ENCODE measurements at places on chromosomes 16 and 17.

GRCh38 chr17:21370430-21370829, 5.7 kb upstream of the KCNJ12 start:
- no peak for DNase-seq

- DNase-seq, result no peak
These were observed 16.4 kb upstream of the ALOX15B start for GRCh38 chr17:8022360-8023003.

GRCh38 chr16:12458591-12459358, 344.9 kb downstream of the CPPED1 start:
- DNase-seq, result no peak

GRCh38 chr16:17431968-17432625, 38.7 kb downstream of the XYLT1 start:
- no peak for DNase-seq

- DNase-seq, result peak; percentile 54
These were observed 289.4 kb downstream of the SEC14L1 start for GRCh38 chr17:77429969-77430752.

- DNase-seq, result no peak
These were observed 28.2 kb upstream of the TMEM220 start for GRCh38 chr17:10758062-10758461.

- no peak for DNase-seq
These were observed 27.0 kb downstream of the MYO1D start for GRCh38 chr17:32849879-32850278.

GRCh38 chr17:40281663-40282062, 6.0 kb upstream of the CDC6 start:
- no peak for DNase-seq

DNA sequence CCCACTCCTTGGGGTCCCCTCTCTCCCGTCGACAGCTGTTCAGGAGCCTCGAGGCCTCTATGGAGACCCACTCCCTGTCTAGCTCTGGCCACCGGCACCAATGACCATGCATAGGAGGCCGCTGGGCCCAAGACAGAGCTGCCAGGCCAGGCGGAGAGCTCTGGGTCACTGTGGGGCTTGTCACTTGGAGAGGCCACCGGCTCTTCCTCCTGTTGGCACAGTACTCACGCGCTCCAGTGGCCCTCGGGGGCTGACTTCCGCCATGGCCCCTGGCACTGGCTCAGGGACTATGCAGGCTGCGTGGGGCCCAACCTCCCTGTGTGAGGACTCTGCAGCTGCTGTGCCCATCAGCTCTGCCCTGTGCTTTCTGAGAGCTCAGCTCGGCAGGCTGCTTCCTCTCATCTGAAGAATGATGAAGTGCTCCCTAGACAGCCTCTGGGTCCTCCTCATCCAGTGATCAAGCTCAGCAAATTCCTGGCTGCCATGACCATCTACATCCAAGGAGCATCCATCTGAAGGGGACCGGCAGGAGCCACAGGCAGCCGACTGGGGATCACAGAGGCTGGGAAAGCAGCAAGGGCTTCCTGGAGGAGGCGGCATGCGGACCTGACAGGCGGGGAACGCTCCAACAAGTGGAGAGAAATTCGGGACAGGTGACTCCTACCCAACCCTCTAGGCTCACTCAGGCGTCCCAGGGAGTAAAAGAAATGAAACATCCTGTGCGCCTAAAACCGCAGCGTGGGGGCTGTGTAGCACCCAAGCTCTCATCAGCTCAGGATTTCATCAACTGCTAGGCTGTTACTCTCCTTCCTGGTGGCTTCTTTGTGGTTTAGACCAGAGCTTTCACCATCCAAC, 16.8 kb downstream of the GALNS start:
- DNase-seq, result no peak

- DNase-seq, result no peak
These were observed 94.9 kb downstream of the CACNG1 start for GRCh38 chr17:67139289-67139688.

DNA sequence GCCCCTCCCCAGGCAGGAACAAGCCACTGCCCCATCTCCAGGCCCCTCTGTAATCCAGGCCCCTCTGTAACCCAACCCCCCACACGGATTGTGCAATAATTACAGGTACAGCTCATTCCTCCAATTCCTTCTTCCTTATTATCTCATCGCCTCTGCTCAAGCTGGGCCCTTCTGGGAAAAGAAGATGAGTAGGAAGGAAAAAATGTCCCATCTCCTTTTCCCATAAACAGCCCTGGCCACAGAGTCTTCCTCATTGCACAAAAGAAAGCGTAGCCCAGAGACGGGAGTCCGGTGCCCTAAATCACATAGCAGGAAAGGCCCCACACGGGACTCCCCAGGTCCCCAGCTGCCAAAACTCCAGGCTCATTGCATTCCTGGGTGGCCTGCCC, 3.6 kb upstream of the LITAFD start:
- no peak for DNase-seq

- DNase-seq, result no peak
These were observed 29.3 kb upstream of the TNFRSF13B start for GRCh38 chr17:17001076-17001777.
